ENCODE measurements at places on chromosomes 16 and 17. TPM values are rescaled to one million over a fixed set of nuclear protein-coding genes. Genes with fewer than 3 reads are reported as not detected.

RUSF1 gene
- total RNA-seq, result 96.0 TPM

MAPT gene
- total RNA-seq, result 1.6 TPM

PSMD12 gene
- 77.4 TPM for total RNA-seq

PRCD gene
- not detected for total RNA-seq

SLC16A3 gene
- total RNA-seq, result 47.2 TPM

KRTAP9-2 gene
- total RNA-seq, result not detected

BCAR1 gene
- 153 TPM for total RNA-seq

All from Calu3 (cell line).